Cardiac muscle cell (in vitro differentiated cells and primary cell): ENCODE measurements at places on chromosomes 16 and 17. TPM values are rescaled to one million over a fixed set of nuclear protein-coding genes. Genes with fewer than 3 reads are reported as not detected.

- no peaks in the 10 kb centered on the region for H3K27me3 ChIP-seq
- no peak for DNase-seq
- peaks cover 2% of the 10 kb centered on the region for H3K36me3 ChIP-seq
- H3K4me3 ChIP-seq: no peak overlapping the region
- peak overlapping the region; percentile 54 for H3K27ac ChIP-seq
- H3K4me1 ChIP-seq: peaks cover 50% of the 10 kb centered on the region
Observed at GRCh38 chr17:76271669-76272540, 6.8 kb downstream of the UBALD2 start.

- no peak overlapping the region for H3K4me3 ChIP-seq
- no peaks in the 10 kb centered on the region for H3K36me3 ChIP-seq
Observed at GRCh38 chr16:27823421-27823820, 240.1 kb downstream of the GSG1L start.

- no peaks in the 10 kb centered on the region for H3K27me3 ChIP-seq
- no peak overlapping the region for H3K27ac ChIP-seq
- no peak overlapping the region for H3K4me3 ChIP-seq
- H3K4me1 ChIP-seq: no peaks in the 10 kb centered on the region
- H3K36me3 ChIP-seq: no peaks in the 10 kb centered on the region
Observed at GRCh38 chr17:26774291-26775218, 519.4 kb upstream of the WSB1 start.

UBB gene
- total RNA-seq: 1,467 and 1,491 TPM in 2 replicates
